Pons (tissue), 1 donor: ENCODE measurements at places on chromosomes 6 and 20.
A peak's percentile ranks its signal among the peaks of the same experiment; 100 is the strongest.

GRCh38 chr6:163554663-163555062 is 140.1 kb downstream of the QKI start:
- DNase-seq = peak; percentile 58

DNA sequence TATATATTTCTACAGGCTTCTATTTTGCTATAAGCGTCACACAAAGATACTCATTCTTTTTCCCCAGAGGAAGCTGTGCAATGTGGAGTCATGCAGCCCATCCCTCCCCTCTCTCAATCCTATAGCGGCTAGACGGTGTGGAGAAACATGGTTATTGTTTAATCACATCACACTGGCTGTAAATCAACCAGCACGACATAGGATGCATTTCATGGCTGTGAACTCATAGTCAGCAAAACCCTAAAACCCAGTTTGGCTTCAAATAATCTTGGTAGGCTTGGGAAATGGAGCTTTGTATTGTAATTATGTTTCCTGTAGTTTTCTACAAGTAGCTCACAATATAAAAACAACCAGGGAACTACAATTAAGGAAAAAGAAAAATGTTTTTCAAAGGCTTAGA is 16.8 kb downstream of the FOXC1 start:
- no peak for DNase-seq

DNA sequence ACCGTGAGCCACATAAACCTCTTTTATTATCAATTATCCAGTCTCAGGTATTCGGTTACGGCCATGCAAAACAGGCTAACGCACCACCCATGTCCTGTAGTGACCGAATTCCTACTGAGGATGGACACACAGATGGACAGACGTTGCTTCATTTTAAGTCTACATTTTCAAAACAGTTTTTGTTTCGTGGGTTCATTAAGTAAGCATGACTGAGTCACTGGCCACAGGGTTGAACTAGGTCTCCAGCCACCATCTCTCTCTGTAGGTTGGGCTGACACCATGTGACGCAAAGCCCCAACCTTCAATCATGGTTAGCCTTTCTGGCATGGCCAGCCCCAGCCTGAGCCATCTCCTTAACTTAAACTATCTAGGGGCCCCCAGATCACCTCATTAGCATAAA is 110.0 kb upstream of the SLC22A23 start:
- DNase-seq = no peak

DNA sequence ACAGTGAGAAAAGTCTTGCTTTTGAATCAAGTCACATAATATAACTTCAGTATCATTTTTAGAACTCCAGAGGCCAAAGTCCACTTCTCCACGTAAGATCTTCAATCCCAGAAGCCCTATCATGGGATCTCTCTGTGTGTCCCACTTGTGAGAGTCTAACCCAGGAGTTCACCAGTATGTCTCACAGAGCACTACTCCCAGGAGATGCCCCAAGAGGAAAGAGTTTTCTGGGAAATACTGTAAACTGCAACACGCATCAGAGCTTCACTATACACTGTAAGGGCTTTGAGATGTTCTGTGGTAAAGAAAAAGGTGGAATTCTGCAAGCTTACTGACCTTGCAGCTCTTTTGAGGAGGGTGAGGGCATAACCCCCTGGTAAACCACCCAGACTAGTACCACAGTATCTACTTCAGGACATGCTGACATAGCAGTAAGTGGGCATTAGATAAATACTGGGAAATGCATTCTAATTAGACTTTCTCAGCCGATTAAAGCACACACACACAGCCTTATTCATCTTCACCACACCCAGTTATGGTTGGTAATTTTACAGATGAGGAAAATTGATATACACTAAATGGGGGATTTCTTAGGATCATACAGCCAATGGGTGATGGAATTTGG is 12.3 kb downstream of the DCBLD1 start:
- no peak for DNase-seq

- no peak for DNase-seq
Observed at GRCh38 chr6:13474360-13474759, 13.0 kb downstream of the GFOD1 start.
